ENCODE measurements at places on chromosomes 1 and 21.

- DNase-seq: peak; percentile 8
Measured at GRCh38 chr1:219174460-219175211, 958 bp downstream of the LYPLAL1 start.

DNA sequence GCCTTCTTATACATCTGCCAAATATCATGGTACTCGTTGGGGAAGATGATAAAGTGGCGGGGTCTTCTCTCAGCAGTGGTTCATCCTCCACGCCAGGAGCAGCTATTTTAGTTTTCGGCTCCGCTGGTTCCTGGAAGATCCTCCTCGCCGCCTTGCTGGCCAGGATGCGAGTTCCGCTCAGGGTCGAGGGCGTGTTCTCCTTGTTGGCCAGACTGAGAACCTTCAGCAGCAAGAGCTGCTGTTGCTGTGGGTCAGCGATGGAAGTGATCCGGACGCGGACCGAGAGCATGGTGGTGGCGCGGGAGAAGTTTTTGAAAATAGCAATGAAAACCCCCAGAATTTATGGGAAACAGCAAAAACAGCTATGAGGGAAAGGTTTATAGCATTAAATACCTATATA, 11.4 kb upstream of the CFAP126 start:
- no peak for DNase-seq

DNA sequence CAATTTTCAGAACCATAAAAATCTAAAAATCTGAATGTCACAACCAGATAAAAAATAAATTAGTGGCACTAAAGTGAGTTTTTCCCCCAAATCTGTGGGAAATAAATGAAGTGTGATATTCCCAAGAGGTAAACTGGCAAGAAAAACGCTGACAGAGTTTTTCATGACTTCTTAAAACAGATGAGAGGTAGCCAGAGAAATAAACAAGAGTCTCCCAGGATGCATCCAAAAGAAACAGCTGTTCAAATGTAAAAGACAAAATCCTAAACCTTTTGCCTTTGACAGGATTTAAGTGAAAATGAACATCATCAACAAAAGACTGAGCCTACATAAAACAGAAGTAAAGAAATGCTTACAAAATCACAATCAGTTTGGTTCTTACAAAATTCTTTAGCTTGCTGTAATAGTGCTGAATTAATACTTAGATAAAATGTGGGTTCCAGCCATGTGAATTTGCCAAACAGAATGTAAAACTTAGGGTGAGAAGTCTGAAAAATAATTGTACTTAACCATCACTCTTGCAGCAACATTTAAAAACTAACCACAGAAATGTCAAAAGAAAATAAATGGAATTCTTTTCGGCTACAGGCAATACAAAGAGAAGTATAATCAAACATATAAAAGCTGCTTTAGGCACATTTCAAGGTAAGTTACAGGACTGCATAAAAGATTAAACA, 133.6 kb downstream of the EIF4G3 start:
- no peak for DNase-seq

DNA sequence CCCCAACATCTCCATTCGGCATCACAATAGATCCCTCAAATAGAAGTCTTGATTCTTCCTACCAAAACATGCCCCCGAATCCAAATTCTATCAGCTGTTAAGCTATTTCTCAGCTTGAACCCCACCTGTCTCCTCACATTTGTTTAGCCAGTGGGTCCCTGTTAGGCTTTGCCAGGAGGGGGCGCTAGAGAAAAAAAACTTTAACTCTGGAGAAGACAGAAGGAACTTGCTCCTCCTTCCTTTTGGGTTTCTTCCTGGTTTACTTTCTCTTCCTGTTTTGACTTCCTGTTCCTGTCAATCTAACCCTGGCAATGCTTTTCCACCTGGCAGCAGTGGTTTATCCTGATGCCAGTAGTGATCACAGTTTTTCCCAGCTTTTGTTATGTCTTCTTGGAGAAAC, 95.6 kb upstream of the KCNK1 start:
- DNase-seq: peak; percentile 24

GRCh38 chr1:209176866-209177430, 406.6 kb upstream of the CAMK1G start:
- DNase-seq: no peak

- DNase-seq: no peak
Measured at GRCh38 chr1:56686169-56686568, 41.1 kb downstream of the PRKAA2 start.

- DNase-seq: peak; percentile 72
Measured at GRCh38 chr1:219385787-219386427, 212.2 kb downstream of the LYPLAL1 start.

- peak; percentile 82 for DNase-seq
Measured at GRCh38 chr1:10339815-10340214, 59.0 kb upstream of the PGD start.

DNA sequence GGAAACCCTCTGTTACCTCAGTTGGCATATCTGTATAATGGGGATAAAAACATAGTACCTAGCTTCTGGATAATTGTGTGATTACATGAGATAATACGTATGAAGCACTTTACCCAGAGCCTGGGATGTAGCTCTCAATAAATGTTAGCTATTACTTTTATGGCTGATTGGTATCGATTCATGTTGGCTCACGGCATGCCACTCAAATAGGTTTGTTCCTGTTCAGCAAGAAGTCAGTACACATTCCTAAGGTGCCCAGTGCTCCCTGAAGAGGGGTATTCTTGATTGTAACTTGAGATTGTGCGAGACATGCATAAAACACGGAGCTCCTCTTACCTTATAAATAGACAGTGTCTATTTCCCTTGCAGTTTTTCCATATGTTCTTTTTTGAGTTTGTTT, 78.5 kb upstream of the GALNT2 start:
- DNase-seq: no peak

GRCh38 chr1:170670802-170671628, 7.1 kb downstream of the PRRX1 start:
- no peak for DNase-seq

- no peak for DNase-seq
Measured at GRCh38 chr1:18072066-18072465, 35.5 kb upstream of the IGSF21 start.

DNA sequence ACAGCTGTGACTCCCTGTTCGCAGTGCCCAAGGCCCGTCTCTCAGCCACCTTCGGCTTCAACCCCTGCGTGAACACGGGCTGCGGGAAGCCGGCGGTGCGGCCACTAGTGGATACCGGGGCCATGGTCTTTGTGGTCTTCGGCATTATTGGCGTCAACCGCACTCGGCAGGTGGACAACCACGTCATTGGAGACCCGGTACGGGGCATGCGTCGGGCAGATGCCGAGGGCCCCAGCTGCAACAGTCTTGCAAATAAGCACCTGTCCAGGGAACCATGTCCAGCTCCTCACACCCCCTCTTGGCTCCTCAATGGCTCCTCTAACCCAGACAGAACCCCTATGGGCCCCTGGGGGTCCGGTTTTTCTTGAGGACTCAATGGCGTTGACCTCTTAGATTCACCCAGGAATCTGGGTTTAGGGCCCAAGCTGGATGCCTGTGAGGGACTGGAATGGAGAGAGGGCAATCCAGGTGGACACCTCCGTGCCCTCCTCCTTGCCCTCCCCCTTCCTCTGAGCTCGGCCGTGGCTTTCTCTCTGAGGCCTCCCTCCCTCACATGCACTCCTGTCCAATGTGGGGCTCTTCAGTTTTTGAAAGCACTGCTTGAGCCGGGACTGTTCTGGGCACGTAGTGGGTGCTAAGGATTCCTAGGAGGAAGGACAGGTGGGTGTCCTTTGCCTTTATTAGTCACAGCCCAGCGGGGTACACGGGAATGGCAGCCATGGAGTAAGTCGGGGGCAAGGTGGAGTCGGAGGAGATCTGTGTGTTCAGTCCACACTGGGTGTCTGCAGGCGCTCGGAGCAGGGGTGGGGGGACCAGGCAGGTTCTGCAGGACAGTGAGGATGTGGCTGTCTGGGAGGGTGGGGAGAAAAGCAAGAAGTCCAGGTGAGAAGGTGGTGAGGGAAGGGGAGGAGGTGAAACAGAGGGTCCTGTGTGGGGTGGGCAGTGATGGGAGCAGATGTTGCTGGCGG, 51.1 kb downstream of the DISP3 start:
- DNase-seq: no peak

DNA sequence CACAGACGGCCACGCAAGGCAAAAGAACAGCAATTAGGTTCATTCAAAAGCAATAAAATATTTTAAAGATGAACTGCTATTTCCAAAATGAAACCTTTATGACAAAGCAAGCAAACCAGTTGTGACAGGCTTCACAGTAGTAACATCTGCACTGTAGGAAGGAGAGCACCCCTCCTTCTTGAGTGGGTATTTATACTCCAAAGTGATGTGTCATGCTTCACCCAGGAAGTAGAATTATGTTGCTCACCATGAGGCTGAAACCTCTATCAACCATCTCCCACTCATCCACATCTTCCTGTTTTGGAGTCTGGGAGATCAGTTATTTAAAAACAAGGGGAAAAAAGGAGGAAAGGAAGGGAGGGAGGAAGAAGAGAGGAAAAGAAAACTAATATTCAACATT, 885 bp downstream of the OR2T10 start:
- no peak for DNase-seq

DNA sequence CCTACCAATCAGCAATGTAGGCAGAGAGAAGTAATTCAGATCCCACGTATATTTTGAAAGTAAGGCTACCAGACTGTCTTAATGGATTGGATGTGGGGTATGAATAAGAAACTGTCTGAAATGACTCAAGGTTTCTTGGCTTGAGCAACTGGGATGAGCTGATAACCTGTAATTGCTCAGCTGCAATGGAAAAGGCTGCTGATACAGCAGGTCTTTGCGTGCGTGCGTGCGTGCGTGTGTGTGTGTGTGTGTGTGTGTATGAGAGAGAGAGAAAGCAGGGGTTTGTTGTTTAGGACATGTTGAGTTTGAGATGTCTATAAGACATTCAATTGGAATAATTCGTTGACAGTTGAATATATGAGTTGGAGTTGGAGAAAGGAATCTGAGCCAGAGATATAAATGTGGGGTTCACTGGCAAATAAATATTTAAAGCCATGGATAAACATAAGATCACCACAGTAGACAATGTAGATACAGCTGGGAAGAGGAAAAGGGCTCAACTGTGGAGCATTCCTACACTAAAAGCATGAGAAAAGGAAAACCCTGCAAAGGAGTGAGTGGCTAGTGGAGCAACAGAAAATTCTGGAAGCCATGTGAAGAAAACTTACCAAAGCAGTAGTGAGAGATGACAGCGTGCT, 72.9 kb downstream of the UCHL5 start:
- DNase-seq: no peak

DNA sequence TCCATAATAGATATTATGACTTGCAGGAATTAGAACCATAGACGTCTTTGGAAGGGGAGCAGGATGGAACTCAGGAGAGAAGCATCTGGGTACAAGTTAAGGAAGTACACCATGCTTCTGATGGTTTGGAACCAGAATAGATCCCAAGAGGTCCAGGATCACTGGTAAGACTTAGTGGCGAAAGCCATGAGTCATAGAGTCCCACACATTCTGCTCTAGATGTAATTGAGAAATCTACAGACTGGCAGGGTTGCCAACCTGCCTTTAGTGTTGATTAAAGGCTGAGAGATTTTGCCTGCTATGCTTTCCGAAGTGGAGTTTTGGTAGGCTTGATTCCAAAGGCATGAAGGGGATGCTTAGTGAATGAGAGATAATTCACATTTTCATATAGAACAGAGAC, 57.1 kb upstream of the C1orf87 start:
- no peak for DNase-seq

GRCh38 chr1:15423355-15424077, 13.8 kb downstream of the EFHD2 start:
- DNase-seq: no peak

DNA sequence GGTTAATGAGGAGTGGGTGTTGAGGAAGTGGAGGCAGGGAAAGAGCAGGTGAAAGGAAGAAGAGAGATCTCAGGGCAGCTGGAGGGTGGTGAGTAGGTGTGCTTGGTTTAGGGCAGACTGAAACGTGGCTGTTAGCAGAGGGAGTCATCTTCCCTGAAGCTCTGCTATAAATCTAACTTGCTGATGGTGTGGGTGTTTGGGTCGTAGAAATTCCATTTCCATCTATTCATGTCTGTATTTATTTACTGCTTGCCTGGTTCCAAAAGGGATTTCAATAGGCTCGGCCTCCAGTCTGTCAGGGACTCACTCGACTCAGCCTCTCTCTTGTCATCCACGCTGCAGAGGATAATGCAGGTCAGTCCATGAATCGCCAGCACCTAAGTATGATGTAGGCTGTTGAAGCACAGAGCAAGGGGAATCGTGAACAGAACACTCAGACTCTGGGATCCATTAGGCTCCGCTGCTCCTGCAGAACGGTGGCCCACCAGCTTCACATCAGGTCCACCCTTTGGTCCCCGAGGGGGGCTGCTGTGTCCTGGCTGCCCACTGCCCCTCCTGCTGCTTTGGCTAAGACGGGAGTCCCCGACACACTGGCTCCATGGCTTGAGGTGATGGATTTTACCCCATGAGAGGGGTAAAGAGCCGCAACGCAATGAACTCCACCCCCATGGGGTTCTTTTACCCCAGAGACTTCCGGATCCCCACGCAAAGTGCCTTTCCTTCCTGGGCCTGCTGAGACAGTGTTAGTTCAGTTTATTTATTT, 156.2 kb downstream of the RHOU start:
- no peak for DNase-seq

DNA sequence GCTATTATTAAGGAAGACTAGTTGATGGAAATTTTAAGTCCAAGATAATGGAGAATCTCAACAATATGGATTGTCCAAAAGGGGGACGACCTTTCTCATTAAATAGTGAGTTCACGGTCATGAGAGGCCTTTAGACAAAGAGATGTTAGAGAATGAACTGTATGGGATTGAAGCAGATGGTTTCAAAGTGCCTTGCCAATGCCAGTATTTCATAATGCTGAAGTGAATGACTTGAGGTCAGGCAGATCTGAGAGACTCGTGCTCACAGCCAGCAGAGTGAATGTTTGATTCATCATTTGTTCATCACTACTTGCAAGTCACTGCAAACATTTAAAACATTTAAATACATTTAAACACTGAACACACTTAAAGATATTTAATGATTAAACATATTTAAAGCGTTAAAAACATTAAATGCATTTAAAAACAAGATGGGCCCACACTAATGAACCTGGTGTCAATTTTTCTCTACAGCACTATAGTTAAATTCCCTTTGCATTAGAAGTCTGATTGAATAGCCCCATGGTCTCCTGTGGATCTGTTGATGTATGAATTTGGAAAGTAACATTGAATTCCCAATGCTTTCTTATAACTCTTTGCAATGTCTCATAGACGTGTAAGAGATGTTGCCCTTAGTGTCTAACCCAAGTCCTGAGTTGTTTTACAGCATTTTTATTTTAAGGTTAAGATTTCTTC, 80.7 kb downstream of the TGFB2 start:
- no peak for DNase-seq

- DNase-seq: no peak
Measured at GRCh38 chr1:92323473-92324453, 24.9 kb downstream of the RPAP2 start.

Measured in urothelium cell line (cell line).